Uterus (tissue), 4 donors: ENCODE measurements at places on chromosomes 6 and 20. TPM values are rescaled to one million over a fixed set of nuclear protein-coding genes. Genes with fewer than 3 reads are reported as not detected.

DNA sequence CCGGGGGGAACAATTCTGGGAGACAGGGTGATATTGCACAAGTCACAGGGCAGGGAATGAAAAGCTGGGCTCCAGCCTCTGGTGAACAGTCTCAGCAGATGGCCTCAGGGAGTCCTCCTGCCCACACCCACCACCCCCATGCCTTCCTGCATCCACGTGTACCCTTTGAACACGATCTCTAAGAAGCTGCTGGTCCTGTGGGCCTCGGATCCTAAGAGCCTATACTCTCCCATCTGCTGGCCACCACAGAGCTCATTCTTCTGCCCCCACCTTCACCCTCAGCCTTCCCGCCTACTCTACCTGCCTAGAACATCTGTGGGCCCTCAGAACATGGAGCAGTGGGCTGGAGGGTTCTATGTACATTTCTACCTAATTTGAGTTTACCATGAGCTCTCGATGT, 60.3 kb downstream of the TRERF1 start:
- H3K4me1 ChIP-seq, result no peaks in the 10 kb centered on the region
- no peak overlapping the region for H3K4me3 ChIP-seq
- DNase-seq, result no peak
- H3K27me3 ChIP-seq, result no peaks in the 10 kb centered on the region
- no peak overlapping the region for H3K27ac ChIP-seq

DNA sequence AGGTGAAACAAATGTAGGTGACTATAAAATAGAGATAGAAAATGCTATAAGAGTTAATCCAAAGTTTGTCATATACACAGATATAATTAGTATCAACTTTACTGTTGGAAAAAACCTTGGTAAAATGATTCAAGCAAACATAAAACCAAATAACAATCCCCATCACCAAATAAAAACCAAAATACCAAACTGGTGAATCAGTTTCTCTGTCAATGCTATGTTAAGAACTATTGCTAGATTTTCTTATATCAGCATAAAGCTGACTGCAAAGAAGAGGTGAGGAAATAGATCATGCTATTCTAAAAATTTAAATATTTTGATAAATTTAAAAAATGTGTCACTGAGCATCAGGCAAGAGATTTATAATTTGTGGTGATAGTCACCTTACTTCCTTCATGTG, 658.4 kb downstream of the PHF3 start:
- H3K4me3 ChIP-seq, result no peak overlapping the region
- no peaks in the 10 kb centered on the region for H3K36me3 ChIP-seq
- no peak for DNase-seq
- no peaks in the 10 kb centered on the region for H3K27me3 ChIP-seq

ELOVL4 gene
- 4.1 TPM for total RNA-seq

GRCh38 chr6:24719125-24719971, at the start of gene C6orf62:
TSS of gene C6orf62 (minus strand) at chr6:24719154. CDS start at chr6:24718668, 486 bp downstream.
- H3K36me3 ChIP-seq, result no peaks in the 10 kb centered on the region
- peak; percentile 27 for DNase-seq
- H3K4me1 ChIP-seq, result peaks cover 11% of the 10 kb centered on the region

DNA sequence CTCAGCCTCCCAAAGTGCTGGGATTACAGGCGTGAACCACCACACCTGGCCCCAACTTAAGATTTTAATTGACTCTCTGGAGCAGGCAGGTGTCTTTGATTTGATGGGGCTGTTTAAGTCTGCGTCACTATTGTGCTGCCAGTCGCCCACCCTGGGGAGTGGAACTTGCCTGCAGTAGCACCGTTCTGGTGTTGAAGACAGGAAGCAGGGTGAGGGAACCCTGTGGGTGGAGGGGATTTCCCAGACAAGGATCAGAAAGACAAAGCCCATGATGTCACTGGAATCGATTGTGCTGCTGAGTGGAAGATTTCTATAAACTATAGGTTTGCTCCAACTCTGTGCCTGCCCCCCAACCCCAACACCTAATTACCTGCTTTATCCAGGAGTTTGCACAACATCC, 11.0 kb downstream of the ALDH8A1 start:
- H3K4me3 ChIP-seq, result no peak overlapping the region
- DNase-seq, result no peak
- no peaks in the 10 kb centered on the region for H3K36me3 ChIP-seq
- peaks cover 5% of the 10 kb centered on the region for H3K4me1 ChIP-seq
- no peaks in the 10 kb centered on the region for H3K27me3 ChIP-seq
- H3K27ac ChIP-seq, result no peak overlapping the region

DNA sequence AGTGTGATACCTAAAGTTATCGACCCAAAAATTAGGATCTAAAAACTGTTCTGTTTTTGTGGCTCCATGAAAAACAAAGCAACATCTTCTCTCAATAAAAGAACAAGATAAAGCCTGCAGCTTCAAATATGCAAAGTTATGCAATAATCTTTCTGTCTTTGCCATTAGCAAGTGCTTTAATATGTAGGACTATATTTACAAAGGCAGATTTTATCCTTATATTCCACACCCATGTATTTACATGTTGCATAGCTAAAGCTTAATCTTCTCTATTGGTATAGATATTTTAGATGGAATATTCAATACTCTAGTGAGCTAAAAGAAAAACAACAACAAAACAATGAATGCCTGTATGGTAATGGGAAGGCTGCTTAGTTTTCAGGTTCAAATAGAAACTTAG, 628.2 kb downstream of the PHF3 start:
- H3K27me3 ChIP-seq, result no peaks in the 10 kb centered on the region
- no peak for DNase-seq
- no peaks in the 10 kb centered on the region for H3K36me3 ChIP-seq
- no peak overlapping the region for H3K27ac ChIP-seq

DNA sequence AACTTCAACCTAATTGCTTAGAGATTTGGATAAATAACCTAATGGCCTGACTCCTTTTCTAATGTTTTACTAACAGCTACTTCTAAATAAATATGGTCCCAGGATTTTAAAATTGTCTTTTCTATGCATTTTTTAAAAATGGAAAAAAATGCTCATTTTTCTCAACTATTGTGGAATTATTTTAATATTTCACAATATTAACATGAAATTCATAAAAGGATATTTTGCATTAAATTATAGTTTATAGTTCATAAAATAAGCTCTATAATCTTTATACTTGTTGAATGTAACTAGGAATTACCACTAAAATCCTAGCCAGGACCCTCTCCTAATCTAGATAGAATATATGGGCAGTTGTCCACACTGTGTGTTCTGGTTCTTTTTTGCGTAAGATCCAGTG, 37.3 kb downstream of the TBPL1 start:
- no peaks in the 10 kb centered on the region for H3K4me1 ChIP-seq
- H3K27me3 ChIP-seq, result no peaks in the 10 kb centered on the region
- no peak overlapping the region for H3K4me3 ChIP-seq
- no peak for DNase-seq
- no peak overlapping the region for H3K27ac ChIP-seq
- H3K36me3 ChIP-seq, result no peaks in the 10 kb centered on the region

DNA sequence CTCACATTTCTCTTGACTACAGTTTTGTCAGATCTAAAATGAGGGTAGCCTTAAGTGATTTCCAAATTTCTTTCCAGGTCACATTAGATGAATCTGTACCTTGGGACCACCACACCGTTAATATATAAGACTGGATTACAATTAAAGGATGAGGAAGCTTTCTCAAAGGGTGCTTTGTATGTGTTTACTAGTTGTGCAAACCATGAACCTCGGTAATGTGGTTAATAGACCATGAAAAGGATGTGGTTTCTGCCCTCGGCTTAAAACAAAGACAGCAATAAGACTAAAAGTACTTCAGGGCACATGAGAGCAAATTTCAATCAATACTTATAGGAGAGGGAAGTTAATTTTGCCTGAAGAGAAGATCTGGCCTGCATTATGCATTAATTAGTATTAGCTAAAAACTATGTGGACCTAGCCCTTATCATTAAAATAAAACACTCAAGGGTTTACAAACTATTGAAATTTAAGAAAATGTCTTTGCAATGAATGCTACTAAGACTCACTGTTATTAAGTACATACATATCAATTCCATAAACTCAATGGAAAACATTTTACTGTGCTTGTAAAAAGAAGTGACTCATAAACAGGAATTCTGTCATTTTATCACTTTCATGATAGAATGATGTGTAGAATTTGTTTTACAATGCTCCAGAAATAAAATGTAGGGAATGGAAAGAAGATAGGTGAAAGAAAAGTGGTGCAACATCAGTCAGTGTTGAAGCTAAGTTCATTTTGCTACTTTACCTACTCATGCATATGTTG, 936 bp upstream of the TMX4 start:
- H3K4me1 ChIP-seq, result peaks cover 4% of the 10 kb centered on the region
- no peaks in the 10 kb centered on the region for H3K27me3 ChIP-seq
- no peak overlapping the region for H3K4me3 ChIP-seq
- no peaks in the 10 kb centered on the region for H3K36me3 ChIP-seq
- DNase-seq, result no peak
- H3K27ac ChIP-seq, result peak overlapping the region; percentile 92

SH3BGRL2 gene
- total RNA-seq, result 53.2 TPM

MACROD2 gene
- total RNA-seq, result 28.1 TPM

MRS2 gene
- total RNA-seq, result 3.8 TPM

DNA sequence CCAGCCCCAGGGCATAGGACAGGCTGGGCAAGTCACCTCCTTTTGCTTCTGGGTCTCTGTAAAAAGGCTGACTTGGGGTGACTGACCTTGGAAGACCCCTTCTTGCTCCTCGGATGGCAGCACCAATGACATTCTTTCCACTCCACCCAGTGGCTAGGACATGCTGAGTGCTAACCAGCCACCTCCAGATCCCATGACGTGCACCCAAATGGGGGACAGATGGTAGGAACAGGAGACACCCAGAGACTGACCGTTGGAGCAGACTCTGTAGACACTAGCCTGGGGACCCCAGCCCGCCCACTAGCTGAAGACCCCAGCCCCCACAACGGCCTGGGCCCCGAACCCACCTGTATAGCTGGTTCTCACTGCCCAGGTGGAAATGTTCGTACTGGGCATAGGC, 38.3 kb downstream of the ANGPT4 start:
- H3K36me3 ChIP-seq, result no peaks in the 10 kb centered on the region
- H3K27ac ChIP-seq, result no peak overlapping the region
- H3K4me3 ChIP-seq, result no peak overlapping the region
- no peaks in the 10 kb centered on the region for H3K27me3 ChIP-seq
- H3K4me1 ChIP-seq, result no peaks in the 10 kb centered on the region

GRCh38 chr20:50496773-50497385, 13.3 kb upstream of the PTPN1 start:
- H3K27ac ChIP-seq, result no peak overlapping the region
- DNase-seq, result no peak
- H3K4me1 ChIP-seq, result no peaks in the 10 kb centered on the region
- H3K36me3 ChIP-seq, result no peaks in the 10 kb centered on the region
- H3K27me3 ChIP-seq, result no peaks in the 10 kb centered on the region
